Right ventricle myocardium inferior (tissue), 1 donor: ENCODE measurements at places on chromosomes 12 and 14. TPM values are rescaled to one million over a fixed set of nuclear protein-coding genes. Genes with fewer than 3 reads are reported as not detected.

Gene GZMB
- total RNA-seq, result 1.8 TPM

Gene POLE2
- total RNA-seq, result 0.54 TPM

Gene CCDC196
- total RNA-seq, result not detected

Gene IFNG-AS1
- not detected for total RNA-seq

Gene KRT2
- not detected for total RNA-seq

Gene KCNH3
- total RNA-seq, result 0.27 TPM

Gene IAPP
- not detected for total RNA-seq

Gene COQ6
- total RNA-seq, result 47.2 TPM

Gene P3H3
- total RNA-seq, result 10.3 TPM

Gene BATF
- 0.84 TPM for total RNA-seq

GRCh38 chr14:87656315-87656714 lies 336.7 kb downstream of the GALC start:
- no peak for DNase-seq

- peak; percentile 77 for DNase-seq
These were observed 400.7 kb downstream of the NUAK1 start for GRCh38 chr12:105738051-105738450.

- no peak for DNase-seq
These were observed 229.2 kb upstream of the PLEKHG7 start for GRCh38 chr12:92473564-92473963.

GRCh38 chr12:48988030-48988649 lies 10.0 kb downstream of the WNT1 start:
- peak; percentile 82 for DNase-seq

- DNase-seq, result no peak
These were observed 49.3 kb downstream of the DLK1 start for GRCh38 chr14:100775831-100776591.

GRCh38 chr14:93490001-93490400 lies 59.3 kb downstream of the UNC79 start:
- DNase-seq, result no peak

DNA sequence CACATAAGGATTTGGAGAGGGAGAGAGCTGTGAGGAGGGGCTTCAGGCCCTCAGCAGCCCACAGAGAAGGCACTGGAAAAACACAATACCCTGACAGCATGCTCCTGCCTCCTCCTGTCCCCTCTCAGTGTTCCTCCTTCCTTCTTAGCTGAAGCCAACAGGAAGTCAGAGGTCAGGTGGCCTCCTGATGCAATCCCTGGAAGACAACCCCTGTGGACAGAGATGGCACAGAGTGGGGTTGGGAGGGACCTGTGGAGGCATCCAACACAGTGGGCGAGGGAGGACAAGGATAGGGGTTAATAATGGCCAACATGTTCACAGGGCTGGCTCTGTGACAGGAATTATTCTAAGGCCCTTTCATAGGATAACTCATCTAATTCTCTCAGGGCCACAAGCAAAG lies 15.4 kb upstream of the IFI27L2 start:
- DNase-seq, result no peak

- peak; percentile 15 for DNase-seq
These were observed 16.2 kb downstream of the TEDC1 start for GRCh38 chr14:105507247-105507646.

GRCh38 chr12:86741531-86741930 lies 485.3 kb upstream of the MGAT4C start:
- DNase-seq, result no peak

DNA sequence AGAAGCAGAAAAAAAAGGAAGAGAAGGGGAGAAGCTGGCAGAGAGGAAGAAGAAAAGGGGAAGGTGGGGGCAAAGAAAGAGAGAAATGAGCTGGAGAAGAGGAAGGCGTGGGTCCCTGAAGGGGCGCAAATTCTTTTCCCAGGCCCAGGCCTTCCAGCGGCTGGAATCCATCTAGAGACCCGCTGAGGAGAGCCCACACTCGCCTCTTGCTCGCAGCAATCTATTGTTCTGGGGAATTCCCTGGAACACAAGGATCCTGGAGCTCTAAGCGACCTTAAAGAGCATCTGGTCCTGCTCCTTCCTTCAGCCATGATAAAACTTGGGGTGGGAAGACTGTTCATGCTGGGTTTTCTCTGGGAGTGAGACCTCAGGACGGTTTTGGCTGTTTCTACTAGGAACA lies 41.2 kb upstream of the FKBP4 start:
- DNase-seq, result no peak

DNA sequence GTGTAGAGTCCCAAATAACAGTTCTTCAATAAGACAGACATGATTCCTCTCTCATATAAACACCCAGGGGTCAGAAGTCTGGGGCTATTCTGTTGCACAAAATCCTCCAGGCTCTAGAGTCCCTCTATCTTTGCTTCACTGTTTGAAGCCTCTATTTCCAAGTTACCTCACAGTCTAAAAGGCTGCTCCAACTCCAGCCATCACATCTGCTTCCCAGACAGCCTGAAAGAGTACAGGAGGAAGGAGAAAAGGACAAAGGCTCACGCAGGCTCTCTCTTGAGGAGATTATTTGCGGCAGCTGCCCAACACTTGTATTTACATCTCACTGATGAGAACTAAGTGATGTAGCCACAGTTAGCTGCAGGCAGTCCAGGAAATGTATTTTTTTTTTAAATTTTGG lies 6.4 kb downstream of the PAPLN start:
- DNase-seq, result no peak

DNA sequence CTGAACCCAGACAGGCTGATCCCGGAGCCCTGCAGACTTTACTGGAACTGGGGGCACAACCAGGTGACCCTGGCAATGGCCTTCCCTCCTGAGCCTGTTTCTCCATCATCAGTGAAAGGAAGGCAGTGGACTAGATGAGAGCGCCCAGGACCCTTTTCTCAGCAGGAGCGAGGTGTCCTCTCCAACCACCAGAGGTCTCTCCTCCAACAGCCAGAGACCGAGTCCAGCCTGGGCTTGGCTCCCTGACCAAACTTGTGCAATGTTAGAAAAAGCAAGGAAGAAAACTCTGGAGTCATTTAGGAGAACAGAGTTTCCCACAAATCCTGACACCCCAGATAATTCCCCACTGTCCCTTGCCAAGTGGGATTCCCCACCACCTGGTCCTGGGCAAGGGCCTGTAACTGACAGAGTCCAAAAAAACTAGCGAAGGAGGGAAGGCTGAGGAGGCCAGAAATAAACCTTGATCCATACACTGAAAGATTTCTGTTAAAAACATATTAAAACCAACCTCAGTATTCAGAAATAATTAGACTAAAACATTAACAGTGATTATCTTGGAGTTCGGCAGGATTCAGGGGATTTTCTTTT lies 9.0 kb downstream of the RPS6KL1 start:
- no peak for DNase-seq

DNA sequence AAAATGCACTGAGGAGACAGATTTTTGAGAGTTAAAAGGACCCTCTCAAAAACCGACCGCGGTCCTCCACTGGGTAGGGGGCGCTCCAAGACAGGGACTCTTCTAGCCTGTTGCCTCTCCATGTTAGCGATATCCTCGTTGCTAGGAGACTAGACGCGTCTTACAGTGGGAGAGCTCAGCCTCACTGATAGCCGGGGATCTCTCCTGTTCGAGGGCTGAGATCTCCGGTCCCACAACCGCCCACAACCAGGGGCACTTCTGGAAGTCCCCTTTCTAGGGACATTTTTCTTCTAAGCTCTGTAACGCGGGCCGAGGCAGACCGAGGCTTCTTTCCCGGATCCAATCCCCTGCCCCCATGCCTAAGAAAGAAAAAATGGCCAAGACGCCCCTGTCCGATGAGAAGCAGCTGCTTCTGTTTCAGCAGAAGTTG lies 21.3 kb downstream of the FKBP11 start:
- peak; percentile 69 for DNase-seq

DNA sequence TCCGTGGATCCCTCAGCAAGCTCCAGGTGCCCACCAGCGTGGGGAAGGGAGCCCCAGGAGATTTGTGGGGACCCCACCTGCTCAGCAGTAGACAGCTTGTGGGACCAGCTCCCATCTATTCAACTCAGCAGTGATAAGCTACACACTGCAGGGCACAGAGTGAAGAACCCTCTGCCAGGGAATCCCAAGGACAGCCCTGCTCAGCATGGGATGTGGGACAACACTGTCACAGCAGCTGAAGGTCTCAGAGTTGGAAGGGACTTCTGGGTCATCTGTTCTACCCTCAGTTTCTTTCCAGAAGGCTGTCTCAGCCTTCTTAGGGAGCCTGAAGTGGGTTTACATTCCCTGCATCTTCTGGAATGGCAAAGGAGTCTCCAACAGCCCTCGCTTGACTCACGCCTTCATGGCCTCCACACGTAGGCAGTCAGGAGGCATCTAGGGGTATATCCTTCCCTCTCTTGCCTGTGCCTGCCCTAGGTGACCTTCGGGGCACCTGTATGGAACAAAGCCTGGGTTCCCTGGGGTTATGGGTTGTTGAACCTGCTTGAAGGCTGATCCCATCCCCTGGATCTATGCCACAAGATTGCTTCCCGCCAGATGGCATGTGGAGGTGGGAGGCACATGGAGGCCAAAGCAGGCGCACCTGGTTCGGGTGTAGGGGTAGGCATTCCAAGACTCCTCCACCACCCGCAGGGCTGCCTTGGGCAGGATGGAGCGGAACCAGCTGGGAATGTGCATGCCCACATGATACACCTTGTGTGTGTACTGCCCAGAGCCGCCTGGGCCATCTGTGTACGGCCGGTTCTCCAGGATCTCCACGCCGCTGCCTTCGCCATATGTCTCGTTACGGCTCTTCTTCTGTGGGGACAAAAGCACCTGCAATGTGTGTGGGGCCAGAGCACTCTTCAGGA lies 33.0 kb downstream of the ARL6IP4 start:
- no peak for DNase-seq

DNA sequence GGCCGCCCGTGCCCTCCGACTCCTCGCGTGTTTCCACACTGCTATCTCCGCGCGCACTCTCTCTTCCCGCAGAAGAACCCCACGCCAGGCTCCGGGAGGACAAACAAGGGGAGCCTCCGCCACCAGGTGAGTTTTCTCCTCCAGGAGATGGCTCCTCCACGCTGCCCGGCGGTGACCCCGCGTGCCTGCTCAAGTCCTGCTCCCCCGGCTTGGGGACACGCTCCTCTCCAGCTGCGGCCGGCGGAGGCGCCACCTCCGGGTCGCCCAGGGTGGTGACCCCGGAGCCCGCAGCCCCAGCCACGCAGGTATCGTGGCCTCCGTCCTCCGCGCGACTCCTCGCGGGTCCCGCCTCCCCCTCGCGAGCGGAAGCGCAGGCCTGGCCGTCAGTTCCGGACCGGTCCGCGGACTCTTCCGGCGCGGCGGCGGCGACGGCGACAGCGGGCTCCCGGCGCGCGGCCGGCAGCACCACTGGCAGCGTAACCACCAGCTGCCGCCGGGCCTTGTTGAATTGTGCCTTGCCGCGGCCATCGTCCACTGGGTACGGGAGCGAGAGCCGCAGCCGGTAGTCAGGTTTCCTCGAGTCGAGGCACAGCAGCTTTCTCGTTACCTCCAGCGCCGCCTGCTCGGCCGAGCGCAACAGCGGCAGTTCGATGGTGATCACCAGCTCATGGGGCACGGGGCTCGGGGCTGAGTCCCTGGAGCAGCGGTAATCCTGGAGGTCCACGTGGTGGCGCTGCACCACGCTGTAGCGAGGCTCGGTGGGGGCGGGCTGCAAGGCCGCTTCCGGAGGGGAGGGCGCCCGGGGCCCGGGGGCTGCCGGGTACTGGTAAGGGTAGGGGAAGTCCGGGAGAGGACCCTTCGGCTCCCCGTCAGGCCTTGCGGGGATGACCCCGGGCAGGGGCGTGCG lies 1.2 kb downstream of the DNAAF2 start:
- DNase-seq, result peak; percentile 96

- no peak for DNase-seq
These were observed 62.9 kb upstream of the VSX2 start for GRCh38 chr14:74176400-74176793.

GRCh38 chr12:2395354-2395977 lies 342.7 kb downstream of the CACNA1C start:
- DNase-seq, result no peak

- DNase-seq, result no peak
These were observed 31.0 kb upstream of the RD3L start for GRCh38 chr14:103973354-103973753.

DNA sequence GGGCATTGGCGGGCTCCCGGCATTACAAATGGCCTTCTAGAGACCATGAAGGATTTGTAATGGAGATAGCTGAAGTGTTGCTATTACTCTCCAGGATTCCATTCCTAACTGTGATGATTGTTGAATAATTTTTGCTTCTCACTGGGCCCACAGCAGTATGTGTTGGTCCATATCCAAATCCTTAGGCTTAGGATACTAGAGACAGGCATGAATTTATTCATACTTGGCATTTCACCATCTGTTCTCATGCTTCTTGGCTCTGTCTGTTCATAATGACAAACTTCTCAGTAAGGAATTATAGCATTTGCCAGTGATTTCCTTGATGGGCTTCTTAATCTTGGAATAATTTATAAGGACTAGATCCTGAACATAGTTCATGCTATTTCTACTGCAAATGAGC lies 832.9 kb downstream of the C12orf50 start:
- no peak for DNase-seq

DNA sequence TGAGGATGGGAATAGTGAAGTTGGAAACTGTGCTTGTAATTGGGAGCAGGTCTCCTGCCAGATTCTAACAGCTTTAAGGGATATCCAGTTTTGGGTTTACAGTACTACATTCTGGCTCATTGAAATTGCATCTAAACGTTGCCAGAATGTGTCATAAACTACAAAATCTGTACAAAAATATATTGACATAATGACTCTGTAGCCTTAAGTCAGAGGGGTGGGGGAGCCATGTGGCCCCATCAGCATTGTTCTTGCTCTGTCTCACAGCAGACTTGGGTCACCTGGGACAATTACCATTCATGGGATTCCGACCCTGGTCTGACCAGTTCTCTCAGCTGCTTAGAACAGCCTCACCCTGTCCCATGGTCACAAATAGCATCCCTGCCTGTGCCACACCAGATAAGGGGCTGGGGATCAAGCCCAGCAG lies 43.3 kb upstream of the MED13L start:
- no peak for DNase-seq

DNA sequence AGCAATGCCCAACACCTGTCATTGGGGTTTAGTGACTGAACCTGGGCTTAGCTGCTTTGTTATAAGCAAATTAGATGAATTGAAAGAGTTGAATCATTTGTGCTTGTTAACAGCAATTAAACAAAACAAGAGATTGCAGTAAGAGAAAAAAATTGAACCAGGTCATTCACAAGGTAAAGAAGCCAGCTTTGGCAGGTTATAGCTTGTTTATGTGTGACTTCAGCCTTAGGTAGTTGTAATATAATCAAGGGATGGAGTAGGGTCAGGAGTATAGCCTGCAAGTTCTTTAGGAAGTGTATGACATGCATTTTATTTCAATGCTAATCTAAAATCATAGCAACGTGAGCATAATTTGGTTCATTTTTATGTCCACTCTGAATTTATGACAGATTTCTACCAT lies 63.4 kb upstream of the PLEKHG3 start:
- no peak for DNase-seq

DNA sequence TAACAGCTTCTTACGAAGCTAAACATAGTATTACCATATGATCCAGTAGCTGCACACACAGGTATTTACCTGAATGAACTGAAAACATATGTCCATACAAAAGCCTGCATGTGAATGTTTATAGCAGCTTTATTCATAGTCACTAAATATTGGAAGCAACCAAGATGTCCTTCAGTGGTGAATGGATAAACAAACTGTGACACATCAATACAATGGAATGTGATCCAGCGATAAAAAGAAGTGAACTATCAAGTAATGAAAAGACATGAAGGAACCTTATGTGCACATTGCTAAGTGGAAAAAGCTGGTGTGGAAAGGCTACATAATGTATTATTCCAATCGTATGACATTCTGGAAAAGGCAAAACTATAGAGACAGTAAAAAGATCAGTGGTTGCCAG lies 38.1 kb upstream of the JDP2 start:
- DNase-seq, result no peak
